ENCODE measurements at places on chromosomes 4 and X.
A peak's percentile ranks its signal among the peaks of the same experiment; 100 is the strongest.

DNA sequence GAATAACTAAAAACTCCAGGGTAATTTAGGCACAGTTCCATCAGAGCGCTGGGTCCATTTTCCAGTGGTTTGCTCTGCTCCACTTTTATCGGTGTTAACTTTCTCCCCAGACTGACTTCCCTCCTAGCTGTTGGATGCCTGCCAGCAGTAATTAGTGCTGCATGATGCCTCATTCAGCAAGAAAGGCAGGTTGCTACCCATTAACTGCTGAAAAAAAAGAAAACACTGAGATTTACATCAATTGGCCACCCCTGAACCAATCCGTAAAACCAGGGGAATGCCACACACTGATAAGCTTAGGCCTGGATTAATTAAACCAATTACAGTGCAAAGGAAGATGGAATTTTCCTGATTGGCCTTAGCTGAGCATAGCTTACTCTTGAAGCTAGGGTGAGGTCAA is 182.4 kb upstream of the CXXC4 start:
- peak; percentile 3 for DNase-seq

GRCh38 chr4:38313175-38313574 is 350.8 kb upstream of the KLF3 start:
- DNase-seq: peak; percentile 86

DNA sequence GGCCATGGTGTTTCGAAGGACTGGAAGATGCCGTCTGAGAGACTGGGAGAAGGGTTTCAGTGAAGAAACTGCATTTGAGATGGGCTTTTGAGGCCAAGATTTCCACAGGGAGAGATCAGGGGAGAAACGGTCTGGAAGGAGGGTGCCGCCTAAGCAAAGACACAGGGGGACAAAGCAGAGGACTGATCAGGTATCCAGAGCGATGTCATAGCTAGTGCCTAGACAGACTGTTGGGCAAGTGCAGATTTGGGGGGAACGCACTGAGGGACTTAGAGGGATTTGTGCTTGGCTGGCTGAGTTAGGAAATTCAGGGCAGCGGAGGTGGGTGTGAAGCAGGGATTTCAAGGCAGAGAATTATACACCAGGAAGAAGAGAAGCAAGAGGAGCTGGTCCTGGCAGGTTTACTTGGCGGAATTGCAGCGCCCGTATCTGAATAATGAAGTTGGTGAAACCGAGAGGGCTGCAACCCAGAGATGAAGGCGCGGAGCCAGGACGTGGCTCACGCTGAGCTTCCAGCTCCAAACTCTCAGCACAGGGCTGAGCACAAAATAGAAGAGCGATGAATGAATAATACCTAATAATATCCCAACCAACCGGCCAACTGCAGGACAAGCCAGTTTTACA is 106.9 kb downstream of the MAML3 start:
- DNase-seq: no peak

- DNase-seq: peak; percentile 53
These were observed 321.5 kb downstream of the NLGN4X start for GRCh38 chrX:5907207-5907606.

- peak; percentile 51 for DNase-seq
These were observed 229.5 kb downstream of the GALNTL6 start for GRCh38 chr4:172042714-172043114.

DNA sequence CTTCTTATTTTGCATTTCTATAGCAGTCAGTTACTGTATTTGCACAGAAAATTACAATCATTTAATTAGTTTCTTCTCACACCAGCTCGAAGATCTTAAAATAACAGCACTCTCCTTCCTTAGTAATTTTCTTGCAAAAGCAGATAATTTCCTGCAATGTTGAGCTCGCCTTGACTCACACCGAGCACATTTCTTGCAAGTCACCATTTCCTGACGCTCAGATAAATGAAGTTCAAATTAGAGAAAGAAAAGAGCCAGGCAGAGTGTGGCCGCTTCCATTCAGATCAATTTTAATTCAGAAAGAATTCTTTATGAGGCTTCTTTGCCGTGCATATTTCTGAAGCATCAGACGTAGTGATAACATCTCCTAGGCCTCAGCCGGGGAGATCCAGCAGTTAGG is 10.1 kb downstream of the SORCS2 start:
- no peak for DNase-seq

DNA sequence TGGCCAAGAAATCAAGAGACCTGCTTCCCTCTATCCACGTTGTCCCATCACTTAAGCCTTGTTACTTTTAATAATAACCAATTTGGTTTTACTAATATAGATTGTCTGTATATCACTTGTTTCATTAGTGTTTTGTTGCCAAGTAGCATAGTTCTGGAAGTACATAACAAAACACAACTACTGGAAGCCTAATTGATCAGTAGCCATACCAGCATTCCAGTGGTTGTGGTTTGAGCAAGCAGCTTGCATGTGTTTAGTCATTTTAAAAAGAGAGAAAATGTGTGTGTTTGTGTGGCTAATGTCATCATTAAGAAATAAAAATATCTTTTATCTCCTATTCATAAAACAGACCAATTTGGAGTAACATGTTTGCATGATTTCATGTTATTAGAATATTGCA is 70.8 kb downstream of the PTPN13 start:
- no peak for DNase-seq

- DNase-seq: no peak
These were observed 352.3 kb downstream of the GRXCR1 start for GRCh38 chr4:43244688-43245382.

DNA sequence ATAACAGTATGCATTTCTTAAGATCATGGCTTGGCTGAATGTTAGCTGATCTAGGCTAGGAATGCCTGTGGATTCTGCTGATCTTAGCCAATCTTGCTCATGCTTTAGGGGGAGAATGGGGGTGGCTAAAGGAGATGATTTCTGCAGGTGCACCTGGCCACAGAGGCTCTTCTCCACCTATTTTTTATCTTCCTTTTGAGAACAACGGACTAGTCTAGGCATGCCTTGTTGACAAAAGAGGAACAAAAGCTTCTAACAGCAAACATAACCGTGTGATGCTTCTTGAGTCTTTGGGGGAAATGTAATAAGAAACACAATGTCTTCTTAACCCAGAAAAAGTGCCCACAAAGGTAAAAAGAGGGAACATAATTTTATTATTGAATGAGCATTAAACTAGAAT is 743.5 kb downstream of the ARAP2 start:
- peak; percentile 56 for DNase-seq

DNA sequence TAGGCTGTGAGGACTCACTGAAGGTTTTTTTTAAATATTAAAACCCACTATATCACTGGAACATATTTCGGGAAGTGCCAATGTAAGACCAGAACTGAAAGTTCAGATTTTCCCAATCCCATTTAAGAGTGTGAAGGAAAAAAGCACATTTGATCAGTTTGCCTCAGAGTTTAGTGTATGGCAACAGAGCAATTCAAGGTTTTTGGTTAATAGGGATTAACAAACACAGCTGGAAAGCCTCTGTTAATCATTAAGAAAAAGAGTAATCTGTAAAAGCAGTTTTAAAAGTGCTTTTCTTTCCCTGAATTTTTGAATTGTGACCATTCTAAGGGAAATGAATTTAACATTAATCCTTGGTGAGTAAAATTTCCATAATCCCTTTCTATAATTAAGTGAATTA is 60.4 kb downstream of the NPY5R start:
- DNase-seq: no peak

DNA sequence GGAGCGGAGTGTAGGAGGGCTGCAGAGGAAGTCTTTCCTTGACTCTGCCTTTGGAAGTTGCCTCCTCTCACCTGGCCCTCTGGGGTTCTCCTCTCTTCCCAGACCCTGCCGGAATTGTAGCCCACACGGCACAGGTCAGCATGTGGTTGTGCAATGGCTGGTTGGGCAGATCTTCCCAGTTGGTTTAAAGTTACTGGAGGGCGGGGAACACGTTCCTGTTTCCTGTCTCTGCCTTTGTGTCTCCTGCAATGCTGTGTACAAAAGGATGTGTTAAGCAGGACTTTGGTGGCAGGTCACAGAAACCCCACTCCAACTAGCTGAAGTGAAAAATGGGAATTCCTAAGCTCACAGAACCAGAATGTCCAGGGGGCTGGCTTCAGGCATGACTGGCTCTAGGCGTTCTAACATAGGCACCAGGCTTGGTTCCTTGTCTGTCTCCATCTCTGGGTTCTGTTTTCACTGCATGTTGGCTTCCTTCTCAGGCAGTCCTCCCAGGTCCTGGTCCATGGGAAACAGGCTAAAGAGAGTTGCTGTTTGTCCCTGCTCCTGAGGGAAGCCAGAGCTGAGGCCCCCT is 19.9 kb downstream of the SORCS2 start:
- no peak for DNase-seq

GRCh38 chr4:165512424-165512823 is 133.6 kb downstream of the CPE start:
- no peak for DNase-seq

DNA sequence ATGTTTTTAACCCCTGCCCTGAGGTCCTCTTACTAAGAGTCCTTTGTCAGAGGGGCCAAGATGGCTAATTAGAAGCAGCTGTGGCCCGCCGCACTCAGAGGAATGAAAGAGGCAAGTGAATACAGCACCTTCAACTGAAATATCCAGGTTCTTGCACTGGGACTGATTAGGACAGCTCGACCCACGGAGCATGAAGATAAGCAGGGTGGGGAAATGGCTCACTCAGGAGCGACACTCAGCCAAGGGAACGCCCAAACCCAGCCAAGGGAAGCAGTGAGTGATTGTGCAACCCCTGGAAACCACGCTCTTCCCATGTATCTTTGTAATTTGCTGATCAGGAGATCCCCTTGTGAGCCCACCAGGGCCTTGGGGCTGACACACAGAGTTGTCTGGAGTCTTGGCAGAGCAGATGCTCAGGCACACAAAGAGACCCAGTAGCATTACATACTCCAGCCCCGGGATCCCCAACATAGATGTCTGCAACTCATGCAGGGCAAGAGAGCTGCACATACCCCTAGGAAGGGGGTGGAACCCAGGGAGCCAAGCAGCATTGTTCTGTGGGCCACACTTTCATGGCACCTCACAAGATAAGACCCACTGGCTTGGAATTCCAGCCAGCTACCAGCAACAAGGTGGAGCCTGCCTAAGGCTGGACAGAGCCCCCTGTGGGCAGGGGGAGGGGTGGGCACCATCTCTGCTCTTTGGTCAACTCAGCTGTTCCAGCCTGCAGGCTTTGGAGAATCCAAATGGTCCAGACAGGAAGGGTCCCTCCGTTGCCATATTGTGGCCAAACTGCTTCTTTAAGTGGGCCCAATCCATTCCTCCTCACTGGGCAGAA is 23.3 kb downstream of the F8A3 start:
- DNase-seq: no peak

GRCh38 chr4:16661813-16662212 is 236.6 kb downstream of the LDB2 start:
- DNase-seq: no peak

DNA sequence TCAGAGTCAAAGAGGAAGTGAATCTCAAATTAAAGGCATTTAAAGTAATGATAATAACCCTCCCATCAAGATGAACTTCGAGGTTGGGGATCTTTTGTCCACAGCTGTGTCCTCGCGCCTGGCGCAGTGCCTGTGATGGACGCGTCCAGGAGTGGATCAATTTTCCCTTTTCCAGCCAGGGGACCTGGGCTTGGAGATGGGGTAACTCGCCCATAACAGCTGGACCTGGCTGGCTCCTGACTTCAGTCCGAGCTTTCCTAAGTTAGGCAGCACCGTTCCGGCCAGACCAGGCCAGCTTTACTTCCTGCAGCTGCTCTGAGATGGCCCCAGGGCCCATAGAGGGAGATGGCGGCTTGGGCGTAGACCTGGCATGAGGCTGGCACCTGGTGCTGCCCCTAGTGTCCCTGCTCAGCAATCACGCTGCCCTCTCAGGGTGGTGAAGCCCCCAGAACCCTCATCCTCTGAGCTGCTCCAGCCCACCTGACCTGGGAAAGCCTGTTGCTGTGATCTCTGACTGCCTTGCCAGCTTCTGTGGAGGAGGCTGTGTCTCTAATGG is 23.9 kb downstream of the ADRA2C start:
- no peak for DNase-seq

- peak; percentile 18 for DNase-seq
These were observed 514.3 kb downstream of the PCDH7 start for GRCh38 chr4:31234494-31234893.

DNA sequence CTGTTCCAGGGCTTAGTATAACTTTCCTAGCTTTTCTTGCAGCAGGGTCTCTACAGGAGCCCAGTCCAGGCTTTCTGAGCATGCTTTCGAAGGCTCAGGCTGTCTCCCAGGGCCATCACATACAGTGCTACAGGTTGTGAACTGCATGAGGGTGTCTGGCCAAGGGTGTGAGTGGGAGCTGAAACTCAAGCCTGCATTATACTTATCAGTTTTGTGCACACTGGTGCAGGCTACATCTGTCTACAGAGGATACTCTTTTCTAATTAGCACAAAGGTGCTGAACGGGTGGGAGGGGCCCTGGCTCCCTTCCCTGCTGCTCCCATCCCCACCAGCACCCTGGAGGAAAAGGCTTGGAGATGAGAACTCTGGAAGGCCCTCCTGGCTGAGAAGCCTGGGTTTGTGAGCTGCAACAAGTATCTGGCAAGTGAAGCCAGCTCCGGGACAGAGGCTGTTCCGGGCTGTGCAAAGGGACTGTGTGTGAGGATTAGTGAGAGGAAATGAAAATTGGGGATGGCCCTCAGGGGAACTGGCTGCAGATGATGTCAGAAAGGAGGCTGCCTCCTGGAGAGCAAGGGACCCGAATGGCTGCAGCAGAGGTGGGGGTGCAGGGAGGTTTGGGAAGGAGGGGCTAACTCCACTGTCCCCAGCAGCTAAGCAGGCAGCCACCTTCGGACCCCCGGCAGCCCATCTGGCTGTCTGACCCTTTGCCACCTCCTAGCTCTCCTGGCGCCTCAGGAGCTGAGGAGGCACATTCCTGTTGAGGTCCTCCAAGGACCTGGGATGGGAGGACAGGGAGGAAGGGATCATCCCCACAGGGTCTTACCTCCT is 68.5 kb downstream of the EFNB1 start:
- no peak for DNase-seq

DNA sequence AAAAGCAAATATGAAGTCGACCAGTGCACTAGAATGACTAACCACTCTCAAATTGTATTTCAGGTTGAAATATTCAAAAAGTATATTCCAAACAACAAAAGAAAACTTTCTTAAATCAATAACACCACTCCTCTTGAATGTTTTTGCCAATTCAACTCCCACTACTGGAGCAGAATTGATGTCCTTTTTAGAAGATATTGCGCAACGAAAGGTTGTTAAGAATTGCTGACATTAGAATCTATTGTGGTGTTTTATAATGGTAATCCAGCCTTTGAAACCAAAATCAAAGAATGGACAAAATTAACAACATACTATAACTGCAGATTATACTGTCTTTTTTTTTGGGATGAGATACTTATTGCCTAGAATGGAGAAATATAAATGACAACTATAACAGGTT is 331.3 kb downstream of the GRXCR1 start:
- DNase-seq: no peak

GRCh38 chr4:173166491-173166890 is 2.1 kb upstream of the GALNT7 start:
- no peak for DNase-seq

Measured in RPMI8226 (cell line).